ENCODE measurements at places on chromosomes 2 and 18.

DNA sequence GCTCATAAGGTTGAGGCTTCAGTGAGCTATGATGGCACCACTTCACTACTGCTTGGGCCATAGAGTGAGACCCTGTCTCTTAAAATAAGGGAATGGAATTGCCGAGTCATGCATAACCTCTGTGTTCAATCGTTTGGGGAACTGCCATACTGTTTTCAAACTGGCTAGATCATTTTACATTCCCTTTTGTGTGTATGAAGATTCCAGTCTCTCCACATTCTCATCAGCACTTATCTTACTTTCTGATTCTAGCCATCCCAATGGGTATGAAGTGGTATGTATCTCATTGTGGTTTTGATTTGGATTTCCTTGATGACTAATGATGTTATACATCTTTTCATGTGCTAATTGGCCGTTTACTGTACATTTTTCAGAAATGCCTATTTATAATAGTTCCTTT is 23.7 kb downstream of the MARCHF7 start:
- DNase-seq = no peak
- H3K27ac ChIP-seq = no peak overlapping the region
- peaks cover 90% of the 10 kb centered on the region for H3K36me3 ChIP-seq
- no peaks in the 10 kb centered on the region for H3K27me3 ChIP-seq

- H3K4me1 ChIP-seq = peaks cover 20% of the 10 kb centered on the region
- no peak overlapping the region for H3K27ac ChIP-seq
- H3K27me3 ChIP-seq = peaks cover 17% of the 10 kb centered on the region
- H3K36me3 ChIP-seq = no peaks in the 10 kb centered on the region
- no peak overlapping the region for H3K4me3 ChIP-seq
Observed at GRCh38 chr18:62323483-62324180, 1.5 kb upstream of the TNFRSF11A start.

DNA sequence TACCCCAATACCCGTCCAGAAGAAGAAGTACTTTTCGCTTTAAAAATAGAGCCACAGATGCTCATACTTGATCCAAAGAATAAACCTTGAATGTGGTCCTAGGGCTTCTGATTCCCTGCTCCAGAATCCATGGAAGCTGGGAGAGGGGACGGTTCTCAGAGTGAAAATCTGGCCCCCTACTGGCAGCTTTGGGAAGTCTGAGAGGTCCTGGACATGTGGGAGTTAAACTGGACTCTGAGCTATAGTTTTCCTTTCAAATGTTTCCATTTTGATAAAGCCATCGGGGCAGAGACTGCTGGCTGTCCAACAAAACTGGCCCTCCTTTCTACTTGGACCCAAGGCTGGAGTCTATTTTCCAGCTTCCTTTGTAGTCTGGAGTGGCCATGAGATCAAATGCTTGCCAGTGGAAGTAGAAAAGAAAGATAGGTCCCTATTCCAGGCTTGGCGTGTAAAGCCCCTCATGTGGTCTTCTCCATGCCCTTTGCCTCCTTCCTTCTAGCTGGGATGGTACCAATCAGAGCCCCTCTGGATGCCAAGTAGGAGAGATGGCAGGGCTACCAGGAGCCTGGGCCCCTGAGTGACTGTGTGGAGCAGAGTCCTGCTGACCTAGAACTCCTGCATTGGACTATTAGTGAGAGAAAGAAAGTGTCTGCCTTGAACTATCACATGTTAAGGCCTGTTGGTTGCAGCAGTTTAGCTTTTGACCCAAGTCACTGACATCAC is 37.7 kb upstream of the TBC1D8 start:
- peaks cover 3% of the 10 kb centered on the region for H3K4me1 ChIP-seq
- no peak overlapping the region for H3K4me3 ChIP-seq
- peak; percentile 44 for DNase-seq
- peaks cover 8% of the 10 kb centered on the region for H3K27me3 ChIP-seq
- no peak overlapping the region for H3K27ac ChIP-seq

GRCh38 chr2:74553892-74554819 is at the start of the genes DOK1 and LOXL3:
DOK1 (plus strand) TSS chr2:74554720; CDS start chr2:74554755, 35 bp downstream.
LOXL3 (minus strand) TSS chr2:74553942; CDS start chr2:74552634, 1,308 bp downstream.
- H3K27me3 ChIP-seq = no peaks in the 10 kb centered on the region
- peak within 1 kb of the TSS; percentile 66 for H3K4me3 ChIP-seq
- peak within 1 kb of the TSS; percentile 92 for H3K27ac ChIP-seq
- H3K36me3 ChIP-seq = peaks cover 17% of the 10 kb centered on the region
- peak; percentile 89 for DNase-seq

Data from K562 (cell line).